ENCODE measurements at places on chromosomes 2 and 18.

DNA sequence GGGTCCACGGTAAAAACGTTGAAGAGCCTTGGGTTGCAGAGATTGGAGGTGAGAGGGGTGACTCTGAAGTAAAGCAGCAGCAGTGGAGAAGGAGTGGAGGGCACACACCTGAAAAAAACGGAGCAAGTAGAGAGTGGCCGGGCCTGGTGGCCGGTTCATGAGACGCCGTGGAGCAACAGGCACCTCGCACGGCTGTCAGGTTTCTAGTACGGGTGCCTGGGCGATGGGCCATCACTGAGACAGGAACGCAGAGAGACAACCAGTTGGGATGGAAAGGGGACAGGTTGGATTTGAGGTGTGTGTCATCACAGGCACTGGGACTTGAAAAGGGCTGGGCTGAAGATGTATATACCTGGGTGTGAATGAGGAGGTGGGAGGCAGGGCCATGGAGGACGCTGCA, 104.2 kb downstream of the MTCL1 start:
- DNase-seq: no peak

DNA sequence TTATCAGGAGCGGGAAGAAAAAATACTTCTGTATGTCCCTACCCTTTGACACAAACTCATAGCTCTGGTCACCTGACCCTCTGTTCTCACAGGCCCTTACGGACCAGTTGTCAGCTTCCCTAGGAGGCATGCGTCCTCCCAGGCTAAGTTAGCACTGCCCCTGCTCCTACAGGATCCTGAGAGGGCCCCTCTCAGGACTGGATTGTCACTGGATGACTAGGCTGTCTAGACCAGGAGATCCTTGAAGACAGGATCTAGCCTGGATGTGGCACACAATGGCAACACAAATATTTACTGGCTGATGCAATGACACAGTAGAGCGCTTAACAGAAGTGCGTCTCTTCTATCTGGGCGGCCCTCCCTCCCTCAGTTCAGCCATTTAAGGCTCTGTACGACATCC, 7.7 kb downstream of the FAM228A start:
- no peak for DNase-seq

DNA sequence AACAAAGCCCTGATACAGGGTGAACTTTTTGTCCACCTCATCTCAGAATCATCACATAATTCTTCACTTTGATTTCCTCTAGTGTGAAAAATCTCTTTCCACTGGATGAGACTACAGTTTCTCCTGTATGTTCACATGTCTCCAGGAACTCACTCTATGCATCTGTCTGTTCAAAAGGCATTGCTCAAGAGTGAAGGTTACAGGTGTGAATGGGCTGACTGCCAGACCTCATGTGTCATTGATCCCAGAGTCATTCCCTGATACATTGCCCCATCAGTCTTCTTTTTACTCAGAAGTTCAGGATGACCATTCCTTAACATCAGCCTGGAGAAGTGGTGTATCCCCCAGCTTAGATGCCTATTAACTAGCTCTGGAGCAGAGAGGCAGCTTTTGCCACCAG, 4.4 kb upstream of the DSC3 start:
- DNase-seq: no peak

DNA sequence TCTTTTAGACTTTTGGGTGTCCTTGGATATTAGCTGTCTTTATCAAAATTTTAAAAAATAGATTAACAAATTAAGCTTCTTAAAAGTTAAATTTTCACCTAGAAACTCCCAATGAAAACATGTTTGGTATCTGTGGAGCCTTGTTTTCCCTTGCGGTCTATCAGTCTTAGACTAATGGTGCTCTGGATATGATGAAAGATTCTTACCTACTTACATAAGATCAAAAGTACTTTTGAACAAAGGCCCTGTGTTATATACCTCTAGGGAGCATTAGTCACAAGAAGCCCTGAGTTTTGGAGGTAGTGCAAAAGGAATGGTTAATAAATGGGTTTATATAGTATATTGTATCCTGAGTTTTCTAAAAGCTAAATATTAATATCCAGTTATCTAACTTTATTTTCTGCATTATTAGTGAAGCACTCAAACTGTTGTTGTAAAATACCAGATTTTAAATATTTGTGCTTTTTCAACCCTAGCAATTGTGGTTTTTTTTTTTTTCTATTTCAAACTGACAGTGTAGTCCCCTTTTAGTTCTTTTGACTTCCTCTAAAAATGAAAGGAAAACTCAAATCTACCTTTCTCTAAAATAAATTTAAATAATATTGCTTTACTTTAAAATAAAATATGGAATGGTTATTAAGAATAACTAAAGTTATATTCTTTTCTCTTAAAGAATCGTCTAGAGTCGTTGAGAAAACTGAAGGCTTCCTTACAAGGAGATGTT, 18.1 kb downstream of the NDC80 start:
- no peak for DNase-seq

- DNase-seq: no peak
These were observed 178.0 kb downstream of the ICOS start for GRCh38 chr2:204114295-204115136.

- no peak for DNase-seq
These were observed 315.9 kb downstream of the GPD2 start for GRCh38 chr2:156752042-156752441.

DNA sequence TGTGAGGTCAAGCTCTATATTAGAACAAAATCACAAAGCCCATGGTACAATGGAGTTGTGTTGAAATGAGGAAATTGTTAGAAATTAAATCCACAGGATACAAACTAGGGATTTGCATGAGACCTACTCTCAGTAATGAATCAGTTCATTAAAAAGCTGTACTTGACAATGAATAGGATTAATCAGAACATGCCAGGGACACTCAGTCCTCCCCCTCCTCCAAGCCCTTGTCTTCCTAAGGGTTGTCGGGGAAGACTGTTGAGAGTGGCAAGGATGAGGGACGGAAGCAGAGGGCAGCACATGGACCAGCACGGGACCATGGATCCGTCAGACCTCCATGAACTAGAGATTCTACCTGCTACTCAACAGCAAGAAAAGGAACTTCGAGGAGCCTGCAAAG, 39.8 kb downstream of the SPRED2 start:
- no peak for DNase-seq
